Activated T-cell treated with anti-CD3 and anti-CD28 coated beads for 4 hours (primary cell): ENCODE measurements at places on chromosomes 12 and 14.

- DNase-seq = no peak
Observed at GRCh38 chr14:36271939-36272907, 48.2 kb downstream of the MBIP start.

- no peak for DNase-seq
Observed at GRCh38 chr12:132014915-132015280, 65.2 kb downstream of the EP400 start.

GRCh38 chr12:28878629-28879028, 270.4 kb upstream of the FAR2 start:
- no peak for DNase-seq

DNA sequence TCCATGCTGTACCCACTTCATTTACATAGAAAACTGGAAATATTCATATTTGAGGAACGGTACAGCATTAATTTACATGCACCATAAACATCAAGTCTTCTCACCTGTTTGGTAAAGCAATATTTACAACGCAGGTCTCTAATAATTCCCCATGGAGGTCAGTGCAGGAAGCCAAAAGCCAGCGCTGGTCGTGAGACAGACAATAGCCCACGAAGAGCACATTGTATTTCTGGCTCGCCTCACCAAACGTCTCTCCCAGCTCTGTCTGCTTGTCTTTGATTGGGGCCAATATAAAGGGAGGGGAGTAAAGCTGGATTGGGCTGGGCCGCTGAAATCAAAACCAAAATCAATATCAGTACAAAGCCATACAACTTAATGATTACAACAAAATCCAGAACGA, 302.1 kb downstream of the MED13L start:
- no peak for DNase-seq

DNA sequence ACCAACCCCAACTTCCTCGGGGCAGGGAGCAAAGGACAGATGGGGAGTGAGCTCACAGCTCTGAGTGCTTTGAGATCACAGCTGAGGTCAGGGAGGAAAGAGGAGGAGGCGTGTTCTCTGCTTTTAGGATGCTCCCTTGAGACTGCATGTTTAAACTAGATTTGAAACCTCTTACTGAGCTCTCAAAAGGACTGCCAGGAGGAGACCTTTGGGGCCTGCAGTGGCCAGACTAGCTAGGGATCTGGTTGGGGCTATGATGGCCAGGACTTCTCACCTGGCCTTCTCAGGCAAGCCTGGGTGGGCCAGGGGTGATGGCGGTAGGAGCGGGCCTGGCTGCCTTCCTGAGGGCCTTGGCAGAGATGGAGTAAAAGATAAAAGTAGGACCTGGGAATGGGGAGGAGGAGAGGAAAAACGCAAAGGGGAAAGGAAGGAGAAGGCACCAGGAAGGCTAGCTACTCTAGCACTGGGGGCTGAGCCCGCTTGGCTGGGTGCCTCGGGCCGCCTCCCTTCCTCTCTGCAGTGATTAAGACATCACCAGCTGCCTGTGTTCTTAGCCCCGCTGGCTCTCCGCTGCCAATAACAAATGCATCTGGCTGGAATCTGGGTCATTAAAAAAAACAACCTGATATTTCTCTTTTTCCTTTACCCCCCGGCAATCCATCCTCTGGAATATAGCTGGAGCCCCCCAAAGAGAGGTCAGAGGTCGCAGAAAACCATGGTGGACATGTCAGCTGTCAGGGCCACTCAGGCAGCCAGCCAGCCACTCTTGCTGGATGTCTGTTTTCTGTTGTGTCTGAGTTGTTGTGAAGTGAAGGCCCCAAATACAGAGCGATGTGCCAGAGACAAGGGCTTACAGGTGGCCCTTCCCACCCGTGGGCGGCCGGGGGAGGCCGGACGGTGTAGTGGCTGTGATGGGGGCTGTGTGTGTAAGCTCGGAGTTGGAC, 141.3 kb downstream of the TSPAN9 start:
- no peak for DNase-seq

DNA sequence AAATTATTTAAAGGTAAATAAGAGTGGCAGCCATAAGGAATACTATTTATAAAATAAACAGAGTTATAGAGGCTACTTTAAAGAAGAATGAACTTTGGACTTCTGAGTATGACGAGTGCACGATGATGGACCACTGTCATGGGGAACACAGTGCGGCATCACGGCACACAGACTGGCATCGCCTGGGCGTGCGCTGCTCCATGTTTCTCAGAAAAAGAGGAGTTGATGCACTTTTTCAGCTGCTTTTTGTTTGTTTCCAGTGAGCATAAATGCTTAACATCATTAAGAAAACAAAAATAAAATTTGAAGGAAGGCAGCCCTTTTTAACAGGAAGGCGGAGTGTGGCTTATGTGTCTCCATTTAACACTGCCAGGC, 23.3 kb upstream of the EAPP start:
- no peak for DNase-seq

GRCh38 chr14:74463697-74464096, 29.4 kb downstream of the NPC2 start:
- DNase-seq = no peak

DNA sequence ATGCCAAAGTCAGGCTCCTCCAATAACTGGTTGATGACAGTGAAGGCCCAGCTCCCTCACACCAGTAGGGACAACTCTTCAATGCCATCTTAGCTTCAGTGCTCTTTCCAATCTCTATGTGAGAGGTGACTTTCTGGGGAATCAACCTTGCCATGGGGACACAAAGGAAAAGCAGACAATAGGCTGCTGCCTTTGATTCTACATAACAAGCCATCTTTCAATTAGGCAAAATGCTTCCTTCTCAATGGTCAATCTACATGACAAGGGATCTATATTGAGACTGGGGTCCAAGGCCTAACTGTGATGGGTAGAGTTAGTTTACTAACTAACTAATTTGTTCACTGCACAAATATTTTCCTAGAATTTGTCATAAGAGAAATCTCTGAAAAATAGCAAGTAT, 1417.5 kb upstream of the SEL1L start:
- DNase-seq = no peak

DNA sequence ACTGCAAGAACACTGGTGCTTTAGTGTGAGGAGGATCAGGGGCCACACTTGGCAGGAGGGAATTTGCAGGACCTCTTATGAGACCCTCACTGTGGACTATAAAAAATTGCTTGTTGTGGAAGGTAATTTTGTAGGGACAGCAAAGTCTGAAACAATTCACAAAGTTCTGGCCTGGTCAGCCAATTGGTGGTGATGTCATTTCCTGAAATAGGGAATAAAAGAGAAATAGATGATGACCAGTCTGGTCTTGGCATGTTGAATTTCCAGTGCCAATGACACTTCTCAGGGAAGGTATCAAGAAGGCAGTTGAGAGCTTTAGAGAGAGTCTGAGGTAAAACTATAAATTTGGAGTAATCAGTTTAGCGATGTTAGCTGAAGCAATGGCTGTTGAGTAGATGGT, 129.3 kb upstream of the LMNTD1 start:
- no peak for DNase-seq

DNA sequence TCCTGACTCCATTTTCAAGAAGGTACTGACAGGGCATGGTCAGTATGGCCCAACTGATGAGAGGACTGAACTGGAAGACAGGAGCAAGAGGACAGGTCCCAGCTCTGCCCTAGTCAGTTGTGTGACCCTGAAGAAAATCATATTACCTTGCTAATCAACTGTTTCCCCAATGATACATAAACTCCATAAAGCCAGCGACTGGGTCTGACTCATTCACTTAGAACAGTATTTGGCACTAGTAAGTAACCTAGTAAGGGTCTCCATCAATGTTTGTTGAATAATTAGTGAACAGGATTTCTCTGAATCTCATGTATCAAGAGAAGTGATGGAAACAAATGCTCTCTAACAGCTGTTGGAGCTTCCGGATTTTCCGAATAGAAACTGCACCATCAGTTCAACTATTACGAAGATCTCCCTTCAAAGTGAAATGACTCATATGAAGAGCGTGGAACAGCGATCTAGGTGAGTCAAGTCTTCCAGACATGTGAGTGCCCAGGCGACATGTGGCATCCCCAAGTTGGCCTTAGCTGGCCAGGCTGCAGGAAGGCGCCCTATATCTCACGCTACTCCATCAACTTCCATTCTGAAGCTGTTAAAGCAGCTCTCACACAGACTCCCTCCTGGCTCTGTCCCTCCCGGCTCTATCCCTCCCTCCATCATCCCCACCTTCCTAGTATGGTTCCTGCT, 94.5 kb downstream of the TTC7B start:
- no peak for DNase-seq

- DNase-seq = no peak
Observed at GRCh38 chr12:43815416-43815815, 9.3 kb upstream of the TWF1 start.

- no peak for DNase-seq
Observed at GRCh38 chr14:95097385-95097784, 59.9 kb downstream of the DICER1 start.

GRCh38 chr14:30603402-30603801, 18.7 kb upstream of the SCFD1 start:
- no peak for DNase-seq

DNA sequence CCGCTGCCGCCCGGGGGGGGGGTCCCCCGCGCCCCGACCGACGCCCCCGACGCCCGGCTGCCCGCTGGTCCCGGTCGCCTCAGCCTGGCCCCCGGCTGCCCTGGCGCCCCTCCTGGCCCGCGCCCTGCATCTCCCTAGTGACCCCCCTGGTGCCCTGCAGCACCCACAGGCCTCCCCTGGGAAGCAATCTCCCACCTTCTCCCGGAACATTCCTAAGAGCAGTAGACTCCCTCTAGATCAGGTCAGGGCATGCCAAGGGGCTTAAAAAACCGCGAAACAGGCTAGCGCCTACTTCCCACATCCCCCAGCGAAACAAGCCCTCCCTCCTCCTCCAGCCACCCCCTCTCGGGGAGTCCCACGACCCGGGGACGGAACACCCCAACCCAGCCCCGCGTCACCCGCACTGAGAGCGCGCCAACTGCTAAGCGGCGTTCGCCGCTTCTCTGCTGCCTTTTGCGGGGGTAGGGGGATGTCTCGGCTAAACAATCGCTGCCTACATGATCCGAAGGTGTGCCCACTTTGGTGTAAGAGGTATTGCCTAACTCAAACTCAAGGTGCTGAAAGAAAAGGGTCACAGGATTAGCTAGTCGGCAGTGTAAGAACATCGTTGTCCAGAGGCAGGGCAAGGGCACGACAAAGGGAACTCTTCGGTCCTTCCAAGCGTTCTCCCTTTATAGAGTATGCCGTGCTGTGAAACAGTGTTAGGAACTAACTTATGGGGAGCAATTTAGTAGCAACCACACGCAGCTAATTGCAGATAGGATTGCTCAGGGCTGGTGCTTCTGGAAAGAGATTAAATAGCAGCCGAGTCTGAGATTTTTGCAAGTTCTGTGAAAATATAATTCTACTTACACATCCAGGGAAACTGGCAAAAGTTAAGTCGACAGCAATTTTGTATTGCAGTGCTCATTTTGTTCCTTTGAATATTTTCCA, 619 bp upstream of the NTN4 start:
- peak; percentile 8 for DNase-seq

DNA sequence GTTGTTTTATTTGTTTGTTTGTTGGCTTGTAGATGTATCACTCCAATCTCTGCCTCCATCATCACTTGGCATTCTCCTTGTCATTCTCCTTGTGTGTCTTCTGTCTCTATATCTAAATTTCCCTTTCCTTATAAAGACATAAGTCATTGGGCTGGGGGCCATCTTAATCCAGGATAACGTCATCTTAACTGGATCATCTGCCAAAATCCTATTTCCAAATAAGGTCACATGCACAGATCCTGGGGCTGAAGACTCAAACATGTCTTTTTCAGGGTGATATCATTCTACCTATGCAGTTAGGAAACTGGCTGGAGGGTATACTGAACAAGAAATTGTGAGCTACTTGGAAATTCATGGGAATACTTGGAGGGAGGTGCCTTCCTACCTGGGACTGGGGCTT, 8.7 kb upstream of the CCDC60 start:
- DNase-seq = no peak

DNA sequence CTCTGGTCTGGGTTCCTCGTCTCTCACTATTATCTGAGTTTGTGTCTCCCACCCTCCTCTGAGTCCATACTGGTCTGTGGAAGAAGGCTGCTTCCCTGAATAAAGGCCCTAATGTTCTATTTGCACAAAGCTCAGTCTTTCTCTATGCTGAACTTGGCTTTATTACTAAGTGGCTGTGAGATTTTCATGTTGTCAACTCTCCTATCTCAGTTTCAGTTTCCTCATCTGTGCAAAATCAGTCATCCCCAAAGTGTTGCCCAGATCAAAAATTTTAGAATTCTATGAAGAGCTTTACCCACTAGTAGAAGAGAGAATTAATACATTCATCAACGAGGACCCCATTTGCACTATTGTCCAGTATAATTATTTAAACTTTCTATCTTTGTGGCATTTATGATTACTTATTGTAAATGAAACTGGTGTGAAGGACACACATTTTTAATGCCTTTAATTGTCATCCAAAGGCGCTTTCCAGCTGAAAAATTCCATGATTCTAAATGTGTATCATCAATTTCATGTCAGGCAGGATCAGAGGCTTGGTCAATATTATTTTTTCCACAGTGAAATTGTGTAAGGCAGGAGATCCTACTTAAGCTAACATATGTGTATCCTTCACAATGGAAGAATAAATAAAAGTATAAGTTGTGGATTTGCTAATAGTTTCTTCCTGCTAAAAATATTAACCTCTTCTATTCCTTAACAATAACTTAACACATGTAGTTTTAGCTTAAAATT, 79.1 kb upstream of the EEA1 start:
- no peak for DNase-seq

GRCh38 chr12:4141348-4142270, 132.0 kb upstream of the CCND2 start:
- no peak for DNase-seq

DNA sequence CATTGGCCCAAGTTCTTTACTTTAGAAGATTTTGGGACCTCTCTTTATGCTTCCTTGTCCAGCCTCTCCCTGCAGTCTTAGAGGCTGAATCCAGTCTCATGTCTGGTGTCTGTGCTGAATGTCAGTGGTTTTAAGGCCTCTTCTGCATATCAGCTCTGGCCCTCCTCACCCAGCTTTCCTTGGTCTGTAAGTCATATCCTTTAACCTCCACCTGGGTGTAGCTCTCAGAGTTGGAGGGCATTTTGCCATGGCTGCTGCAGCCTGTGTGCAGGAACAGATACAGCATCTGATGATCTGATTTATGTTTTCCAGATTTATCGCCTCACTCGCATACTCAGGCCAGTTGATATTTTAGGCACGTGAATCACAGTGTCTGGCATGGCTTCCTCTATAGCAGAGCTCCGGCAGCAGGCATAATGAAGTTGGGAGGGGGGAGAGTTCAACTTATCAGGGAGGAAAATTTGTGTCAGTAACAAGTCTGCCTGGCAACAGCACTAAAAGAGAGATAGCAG, 335.0 kb downstream of the PCNX1 start:
- DNase-seq = no peak

GRCh38 chr12:113971392-113971791, 5.3 kb upstream of the RBM19 start:
- no peak for DNase-seq

GRCh38 chr12:32661706-32662105, 17.4 kb upstream of the DNM1L start:
- no peak for DNase-seq

DNA sequence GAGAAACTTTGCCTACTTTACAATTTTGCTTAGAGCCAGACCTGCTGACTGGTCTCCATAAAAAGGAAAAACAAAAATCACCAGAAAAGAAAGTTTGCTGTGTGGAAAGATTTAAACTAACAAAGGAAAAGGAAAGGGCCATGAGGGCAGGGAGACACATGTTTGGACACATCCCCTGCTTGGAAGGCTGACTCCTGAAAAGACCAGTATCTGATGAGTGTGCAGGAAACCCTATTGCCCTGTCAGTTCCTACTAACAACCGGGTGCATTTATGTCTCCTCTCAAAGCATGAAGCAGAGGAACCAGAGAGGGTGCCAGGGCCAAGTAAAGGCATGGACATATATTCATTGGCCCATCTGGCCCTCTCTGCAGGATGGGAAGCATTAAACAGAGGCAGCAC, 7.0 kb upstream of the STAB2 start:
- no peak for DNase-seq

GRCh38 chr14:105077649-105077995, 12.4 kb upstream of the GPR132 start:
- DNase-seq = no peak
